ENCODE measurements at places on chromosomes 3 and 15. TPM values are rescaled to one million over a fixed set of nuclear protein-coding genes. Genes with fewer than 3 reads are reported as not detected.

AHSG gene
- not detected for total RNA-seq

DNAH12 gene
- 0.28 TPM for total RNA-seq

TRIM42 gene
- total RNA-seq = not detected

ADAMTS9 gene
- total RNA-seq = 4.2 TPM

IL17RB gene
- total RNA-seq = under 0.01 TPM

FAM107A gene
- not detected for total RNA-seq

GABRR3 gene
- not detected for total RNA-seq

CORO2B gene
- total RNA-seq = 12.3 TPM

CIB2 gene
- total RNA-seq = 1.9 TPM

KLF15 gene
- 0.38 TPM for total RNA-seq

PRKCD gene
- 1.7 TPM for total RNA-seq

XCR1 gene
- not detected for total RNA-seq

MUC13 gene
- total RNA-seq = not detected

TMC3 gene
- 3.9 TPM for total RNA-seq

CRABP1 gene
- not detected for total RNA-seq

CLDN11 gene
- total RNA-seq = 225 TPM

BMF gene
- 2.5 TPM for total RNA-seq

UBA7 gene
- total RNA-seq = 24.7 TPM

AGBL1 gene
- total RNA-seq = not detected

CCR3 gene
- not detected for total RNA-seq

ITGB5 gene
- 274 TPM for total RNA-seq

CCNB2 gene
- total RNA-seq = 5.1 TPM

B3GNT5 gene
- total RNA-seq = 1.9 TPM

TMPRSS7 gene
- total RNA-seq = not detected

SPATA12 gene
- total RNA-seq = not detected

LSAMP gene
- 0.28 TPM for total RNA-seq

MUC20 gene
- 0.38 TPM for total RNA-seq

HYAL1 gene
- 0.96 TPM for total RNA-seq

CLDN16 gene
- 0.38 TPM for total RNA-seq

NUSAP1 gene
- 16.3 TPM for total RNA-seq

THSD4 gene
- 42.6 TPM for total RNA-seq

IQCH gene
- total RNA-seq = 3.1 TPM

CLSTN2 gene
- 1.3 TPM for total RNA-seq

Data from regular cardiac myocyte (primary cell).